ENCODE measurements at places on chromosomes 3 and 15.

- no peak for DNase-seq
Measured at GRCh38 chr15:81050805-81051204, 50.1 kb downstream of the TLNRD1 start.

- no peak for DNase-seq
Measured at GRCh38 chr3:115415246-115415996, 207.9 kb upstream of the GAP43 start.

GRCh38 chr15:35713733-35714132, 167.8 kb upstream of the DPH6 start:
- DNase-seq: no peak

DNA sequence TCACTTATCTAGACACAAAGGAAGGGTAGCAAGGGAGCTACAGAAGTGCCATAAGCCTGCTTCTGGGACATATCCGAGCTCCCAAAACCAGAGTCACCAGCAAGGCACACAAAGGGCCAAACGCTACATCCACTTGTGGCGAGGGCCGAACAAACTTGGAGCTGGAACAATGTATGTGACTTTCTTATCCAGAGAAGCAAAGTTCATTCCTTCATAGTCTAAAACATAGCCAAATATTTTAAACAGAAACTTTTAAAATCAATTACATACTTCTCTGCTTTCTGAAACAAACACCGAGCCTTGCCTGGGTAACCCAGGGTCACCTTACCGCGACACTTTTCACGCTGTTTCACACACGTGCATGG, 15.9 kb downstream of the ZXDC start:
- no peak for DNase-seq

DNA sequence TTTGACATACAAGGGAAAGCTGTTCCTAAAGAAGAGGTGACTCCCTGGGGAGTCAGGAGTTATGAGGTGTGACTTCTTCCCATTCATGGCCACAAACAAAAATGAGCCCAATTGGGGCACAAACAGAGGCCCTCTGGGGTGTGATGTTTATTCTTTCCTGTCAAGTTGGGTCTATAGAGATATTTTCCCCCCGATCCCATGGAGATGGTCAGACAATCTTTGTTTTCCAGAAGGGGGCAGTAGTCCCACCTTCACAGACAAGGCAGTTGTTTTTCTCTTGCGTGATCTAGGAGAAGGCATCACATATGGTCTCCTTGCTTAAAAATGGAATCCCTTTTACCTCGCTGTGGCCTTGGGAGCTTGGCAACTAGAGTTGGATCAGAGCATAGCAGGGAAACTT, 110.3 kb downstream of the MFSD1 start:
- DNase-seq: no peak

Measured in NK-92 treated with Interleukin-12 subunit alpha and Interleukin-12 subunit beta, amount 100 ng/mL, for 24 hours (cell line).